ENCODE measurements at places on chromosomes 4 and X.

DNA sequence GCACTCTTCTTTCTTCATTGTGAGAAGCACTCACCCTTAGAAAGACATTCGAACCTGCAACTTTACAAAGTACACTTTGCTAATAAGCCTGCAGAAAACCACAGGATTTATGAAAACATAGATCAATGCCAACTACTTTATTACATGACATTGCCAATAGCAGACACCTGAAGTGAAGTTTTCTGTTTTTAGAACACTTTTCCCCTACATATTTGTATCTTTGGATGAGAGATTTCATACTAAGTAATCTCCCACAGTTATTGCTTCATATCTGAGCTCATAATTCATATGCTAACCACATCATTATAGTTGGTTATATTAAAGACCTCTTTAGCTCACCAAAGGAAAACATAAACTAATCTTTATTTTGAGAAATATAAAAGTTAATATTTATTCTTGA lies 276.5 kb upstream of the CTSO start:
- no peak for DNase-seq

GRCh38 chr4:41857226-41857641 lies 78.0 kb upstream of the TMEM33 start:
- no peak for DNase-seq

DNA sequence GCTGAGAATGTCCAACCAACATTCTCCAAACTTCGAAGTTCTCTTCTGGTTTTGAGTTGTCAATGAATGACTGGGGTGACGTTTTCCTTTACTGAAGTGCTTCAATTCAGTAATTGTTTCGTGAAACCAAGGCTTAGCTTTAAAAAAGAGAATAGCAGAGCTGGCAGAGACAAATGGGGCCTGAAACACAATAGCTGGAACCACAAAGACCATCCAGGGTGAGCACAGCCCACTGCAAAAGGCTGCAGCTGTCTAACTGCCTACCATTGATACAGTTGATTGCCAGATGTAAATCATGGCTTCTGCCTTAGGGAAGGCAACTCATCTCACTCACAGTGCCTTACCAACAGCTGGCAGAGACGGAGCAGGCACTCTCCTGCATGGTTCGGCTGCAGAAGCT lies 78.7 kb upstream of the ZNF518B start:
- no peak for DNase-seq

- DNase-seq = peak; percentile 63
Observed at GRCh38 chr4:151117371-151117962, 18.0 kb downstream of the RPS3A start.

DNA sequence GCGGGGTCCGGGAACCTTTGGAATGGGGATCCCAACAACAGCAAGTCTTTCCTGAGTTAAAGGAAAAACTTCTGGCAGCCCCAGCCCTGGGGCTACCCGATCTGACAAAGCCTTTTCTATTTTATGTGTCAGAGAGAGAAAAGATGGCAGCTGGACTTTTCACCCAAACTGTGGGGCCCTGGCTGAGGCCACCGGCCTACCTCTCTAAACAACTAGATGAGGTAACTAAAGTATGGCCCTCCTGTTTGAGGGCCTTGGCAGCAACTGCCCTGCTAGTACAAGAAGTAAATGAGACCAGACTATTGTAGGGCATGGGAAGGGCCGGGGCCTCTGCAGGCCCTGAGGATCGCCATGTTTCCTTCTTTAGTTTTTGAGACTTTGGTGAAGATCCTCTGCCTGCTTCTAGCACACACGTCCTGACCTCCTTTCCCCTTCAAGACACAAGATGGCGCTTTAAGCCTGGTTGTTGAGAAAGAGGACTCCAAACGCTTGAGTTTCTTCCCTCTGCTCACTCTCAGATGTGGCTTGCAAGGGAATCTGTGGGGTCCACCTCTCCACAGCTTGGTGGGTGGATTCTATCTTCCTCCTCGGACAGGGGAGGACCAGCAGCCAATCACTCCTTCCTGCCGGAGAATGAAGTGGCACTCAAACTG lies 18.5 kb upstream of the DRD5 start:
- DNase-seq = peak; percentile 46

DNA sequence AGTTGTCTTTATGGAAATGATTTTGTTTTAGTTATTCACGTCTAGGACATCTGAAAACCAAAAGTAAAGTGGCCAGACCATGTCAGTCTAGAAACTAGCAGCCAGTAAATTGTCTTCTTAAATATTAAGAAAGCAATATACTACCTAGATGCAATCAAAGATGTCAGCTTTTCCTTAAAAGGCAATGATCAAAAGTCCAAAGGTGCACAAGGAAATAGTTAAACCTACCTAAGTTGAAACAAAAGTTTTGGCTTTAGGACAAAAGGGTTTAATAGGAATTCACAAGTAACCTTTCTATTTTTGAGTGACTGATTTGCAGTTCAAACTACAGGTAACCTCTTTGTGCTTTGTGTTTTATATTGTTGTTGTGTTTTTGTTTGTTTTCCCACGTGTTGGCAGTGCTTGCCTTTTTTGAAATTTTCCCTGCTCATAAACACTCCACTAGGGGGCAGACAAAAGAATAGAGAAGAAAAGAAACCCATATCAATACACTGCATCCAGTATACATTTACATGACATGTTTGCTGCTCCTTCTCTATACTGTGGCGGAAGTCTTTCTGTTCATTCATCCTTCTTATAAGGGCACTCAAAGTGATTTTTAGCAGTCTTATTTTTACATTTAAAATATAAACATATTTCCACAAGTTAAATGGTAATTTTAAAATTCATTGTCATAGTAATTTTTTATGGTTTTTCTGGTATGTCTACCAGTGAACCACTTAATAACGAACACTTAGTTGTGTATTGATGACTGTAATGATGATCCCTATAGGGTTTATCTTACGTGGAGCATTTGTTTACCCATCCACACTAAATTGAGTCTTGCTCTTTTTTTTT lies 62.7 kb downstream of the GAB1 start:
- peak; percentile 34 for DNase-seq

- DNase-seq = no peak
Observed at GRCh38 chrX:56468441-56468840, 95.0 kb upstream of the UBQLN2 start.

- DNase-seq = no peak
Observed at GRCh38 chrX:105882581-105883275, 60.4 kb downstream of the NRK start.

All from HEK293T (cell line).